Left renal cortex interstitium (tissue), 4 donors: ENCODE measurements at places on chromosomes 16 and 17. TPM values are rescaled to one million over a fixed set of nuclear protein-coding genes. Genes with fewer than 3 reads are reported as not detected.

DNA sequence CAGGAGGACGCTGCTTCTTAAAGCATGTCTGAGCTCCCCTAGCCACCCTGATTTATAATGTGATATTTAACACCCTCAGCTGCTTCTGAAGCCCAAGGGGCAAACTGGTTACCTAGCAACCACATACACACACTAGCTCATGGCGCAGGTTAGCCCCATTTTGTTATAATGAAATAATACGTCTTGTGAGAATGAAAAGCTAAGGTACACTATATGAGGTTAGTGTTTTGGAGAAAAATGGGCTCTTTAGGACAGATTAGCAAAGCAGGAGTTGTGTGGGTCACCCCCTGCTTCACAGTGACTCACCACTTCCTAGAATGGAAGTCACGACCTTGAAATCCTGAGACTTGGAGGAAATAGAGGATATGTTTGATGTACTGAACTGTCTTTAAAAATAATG is 404.8 kb upstream of the HSBP1 start:
- peak; percentile 31 for DNase-seq

ENPP7 gene
- polyA plus RNA-seq: 3.3 TPM

DNA sequence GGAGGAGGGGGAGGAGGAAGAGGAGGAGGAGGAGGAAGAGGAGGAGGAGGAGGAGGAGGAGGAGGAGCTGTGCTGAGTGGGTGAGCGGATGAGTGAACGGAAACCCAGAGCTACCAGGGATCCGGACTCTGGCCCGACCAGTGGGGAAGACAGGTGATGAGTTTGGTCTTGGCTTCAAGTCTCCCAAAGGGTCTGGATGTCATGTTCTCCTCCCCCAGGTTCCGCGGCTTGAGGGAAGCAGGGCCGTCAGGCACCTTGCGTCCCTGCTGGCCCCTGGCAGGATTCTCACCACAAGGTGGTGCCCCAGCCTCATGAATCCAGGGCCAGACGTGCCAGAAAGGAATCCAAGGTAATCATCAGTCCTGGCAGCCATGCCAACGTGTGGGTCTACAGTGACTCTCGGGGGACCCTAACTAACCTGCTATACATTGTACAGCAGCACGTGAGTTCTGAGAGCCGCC is 13.5 kb upstream of the ABAT start:
- DNase-seq: no peak

DNA sequence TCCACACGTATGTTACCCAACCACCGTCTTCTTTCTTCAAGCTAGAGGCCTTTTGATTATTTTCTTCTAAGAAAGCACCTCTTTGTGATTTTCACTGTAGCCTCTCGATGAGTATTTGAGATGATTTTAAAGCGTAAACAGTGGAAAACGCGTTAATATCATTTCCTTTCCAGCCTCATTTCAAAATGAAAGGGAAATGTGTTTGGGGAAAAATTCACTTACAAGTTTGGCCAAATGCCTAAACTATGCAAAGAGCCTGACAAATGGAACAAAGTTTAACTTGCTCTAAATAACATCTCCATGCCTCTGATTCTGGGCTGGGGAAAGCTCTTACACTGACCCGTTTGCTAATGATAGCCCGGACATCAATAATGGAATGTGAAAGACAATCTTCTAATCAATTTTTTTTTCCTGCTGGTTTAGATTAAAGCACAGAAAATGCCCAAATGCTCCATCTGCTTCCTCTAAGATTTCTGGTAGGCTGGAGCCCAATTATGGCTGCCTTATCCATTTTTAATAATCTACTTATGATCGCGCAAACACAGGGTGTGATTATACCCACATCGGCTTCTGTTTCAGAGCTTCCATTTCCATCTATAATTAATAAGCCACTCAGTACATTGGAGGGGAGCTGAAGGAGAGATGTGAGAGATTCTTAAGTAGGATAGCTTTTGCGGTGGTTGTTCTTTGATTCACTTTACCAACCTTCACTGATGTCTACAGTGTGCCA is 43.5 kb downstream of the HS3ST2 start:
- no peak for DNase-seq

DNA sequence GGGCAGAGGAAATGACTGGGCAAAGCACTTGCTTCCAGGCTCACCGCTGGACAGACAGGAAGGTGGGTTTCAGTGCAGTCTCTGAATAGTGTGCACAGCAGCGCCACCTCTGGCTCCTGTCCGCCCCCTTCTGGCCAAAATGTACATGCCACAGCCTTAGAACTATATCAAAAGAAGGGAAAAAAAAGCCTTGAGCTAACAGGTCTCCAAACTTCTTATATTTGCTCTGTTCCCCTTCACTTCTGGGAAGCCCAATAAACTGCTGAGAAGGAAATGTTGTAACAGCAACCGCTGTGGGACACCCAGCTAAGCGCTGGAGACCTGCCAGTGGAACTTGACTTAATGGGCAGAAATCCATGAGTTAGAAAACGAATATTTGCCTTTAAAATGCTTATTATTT is 17.5 kb downstream of the COG7 start:
- no peak for DNase-seq

DNA sequence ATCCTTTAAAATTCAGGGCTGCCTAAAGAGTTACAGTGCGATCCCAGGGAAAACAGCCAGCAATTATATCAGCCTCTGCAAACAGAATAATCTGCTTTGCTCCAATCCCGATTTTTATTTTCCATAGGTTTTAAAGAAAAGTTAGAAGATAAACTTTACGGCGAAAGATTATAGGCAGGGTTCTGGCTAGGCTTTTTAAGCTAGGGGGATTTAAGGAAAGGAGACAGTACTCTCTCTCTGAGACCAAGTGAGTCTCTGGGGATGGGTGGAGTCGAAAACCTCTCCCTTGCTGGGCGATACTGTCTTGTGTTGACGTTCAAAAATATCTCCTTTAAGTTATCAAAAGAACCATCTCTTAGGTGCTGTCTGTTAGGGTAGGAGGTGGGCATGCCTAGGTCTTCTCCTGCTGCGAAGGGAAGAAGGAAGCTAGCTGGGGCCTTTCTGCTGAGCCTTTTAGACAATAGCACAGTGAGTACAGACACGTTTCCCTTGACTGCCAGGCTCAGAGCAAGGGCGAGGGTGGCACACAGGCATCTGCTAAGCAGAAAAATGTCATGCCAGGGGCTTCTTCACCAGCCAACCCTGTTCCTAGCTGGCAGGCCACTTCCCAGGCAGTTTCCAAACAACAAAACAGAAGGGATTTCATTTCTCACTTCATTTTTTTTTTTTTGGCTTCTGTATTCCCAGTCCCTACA is 167.9 kb upstream of the MAF start:
- DNase-seq: no peak

DNA sequence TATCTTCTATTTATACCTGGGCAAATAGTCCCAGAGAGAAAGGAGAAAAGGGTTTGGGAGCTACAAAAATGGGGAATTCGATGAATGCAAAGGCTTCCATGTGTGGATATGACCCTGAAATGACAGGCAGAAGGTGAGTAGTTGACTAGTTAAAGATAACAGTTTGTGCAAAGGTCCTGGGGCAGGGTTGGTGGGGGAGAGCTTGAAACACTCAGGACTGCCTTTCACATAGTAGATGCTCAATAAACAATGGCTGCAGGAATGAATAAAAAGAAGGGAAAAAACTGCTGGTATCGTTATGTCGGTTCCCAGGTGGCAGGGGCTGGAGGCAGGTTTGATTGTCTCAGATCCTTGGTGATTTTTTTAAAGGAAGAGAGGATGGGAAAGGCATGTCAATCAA is 445.5 kb downstream of the HAPSTR1 start:
- no peak for DNase-seq

- no peak for DNase-seq
Measured at GRCh38 chr16:54270711-54271110, 15.9 kb downstream of the IRX3 start.

RAP1GAP2 gene
- 29.3 TPM for polyA plus RNA-seq

PMP22 gene
- 56.6 TPM for polyA plus RNA-seq

TSPOAP1 gene
- polyA plus RNA-seq: 76.8 TPM

DNA sequence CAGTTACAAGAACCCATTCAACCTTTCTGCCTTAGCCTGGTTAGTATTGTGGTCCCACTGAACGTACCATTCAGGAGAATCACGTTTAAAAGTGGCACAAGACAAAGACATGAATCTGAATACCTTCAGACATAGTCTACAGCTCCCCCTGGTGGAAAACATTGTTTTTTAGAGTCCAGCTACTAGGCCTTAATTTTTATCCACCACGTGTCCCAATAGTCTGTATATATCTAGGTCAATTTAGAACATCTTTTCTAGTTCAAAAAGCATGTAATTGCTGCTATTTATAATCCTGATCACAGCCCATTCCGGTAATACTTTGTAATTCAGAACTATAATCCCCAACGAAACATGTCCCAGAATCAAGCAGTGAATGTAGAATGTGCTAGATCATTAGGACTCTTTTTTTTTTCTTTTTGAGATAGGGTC is 13.7 kb upstream of the GUCY2D start:
- DNase-seq: peak; percentile 88

GRCh38 chr16:4489030-4489429 is 12.8 kb downstream of the HMOX2 start:
- DNase-seq: no peak
